ENCODE measurements at places on chromosomes 13 and 19.

DNA sequence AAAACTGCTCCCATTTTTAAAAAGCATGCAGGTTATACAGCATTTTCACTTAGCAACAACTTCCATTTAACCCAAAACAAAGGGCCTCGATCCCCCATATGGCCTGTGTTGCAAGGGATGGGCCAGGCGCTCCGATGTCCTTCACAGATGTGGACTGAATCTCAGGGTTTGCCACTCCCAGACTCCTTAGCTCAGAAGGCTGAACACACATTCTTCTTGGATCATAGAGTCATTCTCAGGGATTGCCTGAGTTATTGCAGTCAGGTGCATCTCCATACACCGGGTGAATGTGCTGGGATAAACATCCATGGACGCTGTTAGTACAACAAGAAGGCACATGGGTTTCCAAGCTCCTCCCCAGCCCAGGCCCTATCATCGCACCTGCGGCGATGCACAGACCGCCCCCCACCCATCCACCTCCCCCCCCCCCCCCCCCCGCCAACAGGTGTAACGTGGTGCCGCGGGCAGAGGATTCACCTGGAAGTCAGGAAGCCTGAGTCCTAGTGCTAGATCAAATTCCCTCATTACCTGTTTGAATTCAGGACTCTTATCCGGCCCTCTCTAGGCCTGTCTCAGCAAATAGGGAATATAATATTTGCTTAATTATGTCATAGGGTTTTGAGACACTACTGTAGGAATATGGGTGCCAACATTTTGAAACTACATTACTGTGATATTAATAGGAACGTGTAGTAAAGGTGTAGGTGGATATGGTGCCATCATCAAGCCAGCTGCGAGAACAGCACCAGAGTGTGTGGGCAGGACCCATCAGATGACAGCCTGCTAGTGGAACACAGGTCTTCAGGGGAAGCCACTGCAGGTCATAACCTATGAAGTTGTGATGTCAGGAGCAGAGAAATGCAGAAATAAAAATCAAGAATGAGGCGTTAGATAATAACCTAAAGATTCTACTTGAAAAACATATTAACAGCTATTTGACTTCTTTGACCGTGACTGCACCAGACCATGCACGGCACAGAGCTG lies 110.9 kb downstream of the SACS start:
- no peak for DNase-seq

GRCh38 chr19:40982594-40983101 lies 8.4 kb upstream of the CYP2B6 start:
- no peak for DNase-seq

- no peak for DNase-seq
Measured at GRCh38 chr13:52921194-52921593, 72.8 kb upstream of the PCDH8 start.

DNA sequence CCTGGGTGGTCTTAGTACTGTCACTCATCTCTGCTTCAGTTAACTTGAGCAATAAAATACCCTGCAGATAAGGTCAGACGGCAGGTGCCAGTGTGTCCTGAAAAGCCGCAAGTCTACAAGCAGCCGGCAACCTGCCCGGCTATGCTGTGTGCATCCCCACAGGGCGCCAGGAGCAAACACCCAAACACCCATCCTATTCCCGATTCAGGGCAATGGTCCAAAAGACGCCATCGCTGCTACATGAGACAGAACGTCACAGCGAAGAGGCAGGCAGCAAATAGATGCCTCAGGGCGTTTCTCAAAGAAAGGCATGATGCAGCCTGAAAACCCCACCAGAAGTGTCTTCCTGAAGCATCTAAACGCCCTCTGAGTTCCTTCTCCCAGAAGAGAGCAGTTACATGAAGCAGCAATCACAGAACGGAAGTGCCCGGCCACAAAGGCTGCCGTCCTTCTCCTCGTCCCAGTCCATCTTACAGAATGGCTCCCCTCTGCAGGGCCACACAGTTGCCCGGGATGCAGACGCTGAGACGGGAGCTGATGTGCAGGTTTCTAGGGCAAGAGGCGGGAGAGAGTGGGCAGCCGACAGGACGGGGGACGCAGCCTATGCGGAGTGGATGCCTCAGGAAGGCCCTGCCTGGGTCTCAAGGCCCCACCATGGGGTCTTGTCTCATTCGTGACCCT lies 35.1 kb downstream of the RASA3 start:
- DNase-seq: no peak

- peak; percentile 42 for DNase-seq
Measured at GRCh38 chr13:113786262-113786841, 27.3 kb downstream of the TMEM255B start.

GRCh38 chr19:48997972-48998371 lies 4.3 kb downstream of the RUVBL2 start:
- DNase-seq: no peak

DNA sequence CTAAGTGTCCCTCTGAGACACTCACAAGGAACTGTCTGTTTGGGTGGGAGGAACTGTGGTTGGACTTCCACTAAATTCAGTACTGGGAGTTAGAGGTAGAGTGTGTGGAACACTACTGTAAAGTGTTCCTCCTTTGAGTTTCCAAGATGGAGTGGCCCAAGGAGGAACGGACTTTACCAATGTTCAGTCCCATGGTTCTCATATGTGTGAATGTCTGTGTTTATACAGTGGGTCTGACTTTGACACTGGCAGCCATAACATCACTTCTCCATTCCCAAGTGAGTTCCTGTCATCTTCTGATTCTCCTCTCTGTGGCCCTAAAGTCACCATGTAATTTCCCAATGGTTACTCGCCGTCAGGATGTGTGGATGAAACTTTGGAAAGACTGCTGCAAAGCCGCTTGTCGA lies 136.8 kb upstream of the SERP2 start:
- DNase-seq: no peak

DNA sequence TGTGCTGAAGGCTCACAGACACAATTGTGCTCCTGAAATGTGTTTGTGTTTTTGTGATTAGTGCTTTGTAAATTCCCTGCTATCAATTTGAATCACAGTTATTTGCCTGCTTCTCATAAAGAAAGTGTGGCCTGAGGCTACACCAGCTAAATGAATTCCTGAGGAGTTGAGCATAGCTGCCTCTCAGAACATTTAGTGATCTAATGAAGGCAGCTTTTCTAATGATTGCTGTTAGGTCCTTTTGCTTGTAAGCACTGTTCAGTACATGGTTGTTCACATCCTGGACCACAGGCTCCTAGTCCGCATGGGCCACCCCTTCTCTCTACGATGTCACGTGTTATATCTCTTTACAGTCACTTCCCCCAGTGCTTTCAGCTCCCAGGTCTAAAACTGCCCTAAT lies 238.2 kb downstream of the B3GLCT start:
- DNase-seq: no peak

DNA sequence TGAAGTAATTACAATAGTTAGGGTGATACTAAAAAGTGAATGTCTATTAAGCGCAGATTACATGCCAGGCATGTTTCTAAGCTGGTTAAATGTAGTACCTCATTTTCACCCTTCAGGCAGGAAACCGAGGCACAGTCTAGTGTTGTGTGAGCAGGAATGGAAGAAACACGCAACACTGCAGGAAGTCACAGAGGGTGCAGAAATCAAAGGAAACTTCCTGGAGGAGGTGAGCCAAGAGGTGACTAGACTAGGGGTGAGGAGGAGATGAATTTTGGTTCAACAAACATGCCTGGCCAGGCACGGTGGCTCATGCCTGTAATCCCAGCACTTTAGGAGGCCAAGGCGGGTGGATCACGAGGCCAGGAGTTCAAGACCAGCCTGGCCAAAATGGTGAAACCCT lies 41.8 kb downstream of the ZNF473 start:
- no peak for DNase-seq

DNA sequence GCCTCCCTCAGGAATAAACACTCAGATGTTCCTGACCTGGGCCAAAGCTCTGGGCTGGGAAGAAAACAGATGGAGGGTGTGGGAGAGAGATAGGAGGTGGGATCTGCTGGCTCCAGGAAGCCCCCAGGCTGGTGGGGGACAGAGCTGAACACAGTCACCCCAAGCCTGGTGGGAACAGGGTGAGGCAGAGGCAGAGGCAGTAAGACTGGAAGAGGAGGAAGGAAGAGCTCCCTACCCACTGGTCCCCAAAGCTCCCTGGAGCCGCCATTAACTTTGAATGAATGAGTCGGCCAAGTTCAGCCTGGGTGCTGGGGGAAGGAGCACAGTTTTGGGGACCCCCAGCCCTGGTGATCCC lies 801 bp upstream of the KCNN1 start:
- no peak for DNase-seq

- DNase-seq: no peak
Measured at GRCh38 chr19:17376935-17377600, at the start of gene PLVAP. PLVAP (minus strand) TSS chr19:17377342; CDS start chr19:17377288, 54 bp downstream.

DNA sequence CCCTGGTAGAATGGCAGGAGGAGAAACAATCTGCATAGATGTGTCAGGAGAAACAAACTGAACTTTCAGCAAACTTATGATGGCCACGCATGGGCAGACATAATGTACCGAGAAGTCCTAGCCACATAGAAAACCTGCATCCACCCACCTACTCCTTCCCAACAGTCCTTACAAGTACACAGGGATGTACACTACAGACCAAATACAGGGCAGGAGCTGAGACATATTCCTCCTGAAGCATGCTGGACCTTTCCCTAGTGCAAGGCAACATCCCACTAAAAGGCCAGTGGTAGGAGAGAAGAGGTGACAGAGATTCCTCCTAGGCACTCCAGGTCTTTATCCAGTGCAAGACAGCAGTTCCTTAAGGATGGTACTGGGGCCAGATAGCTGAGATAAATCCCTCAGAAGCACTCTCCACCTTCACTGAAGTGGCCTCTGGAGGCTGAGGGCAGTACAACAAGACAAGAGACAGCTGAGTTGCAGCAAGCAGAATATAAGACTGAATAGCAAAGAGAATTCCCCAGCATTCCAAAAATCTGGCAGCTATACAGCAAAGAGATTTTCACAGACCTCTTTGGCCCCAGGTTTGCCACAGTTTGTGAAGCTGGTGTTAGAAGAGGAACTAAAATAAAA lies 18.3 kb downstream of the VWA8 start:
- no peak for DNase-seq

DNA sequence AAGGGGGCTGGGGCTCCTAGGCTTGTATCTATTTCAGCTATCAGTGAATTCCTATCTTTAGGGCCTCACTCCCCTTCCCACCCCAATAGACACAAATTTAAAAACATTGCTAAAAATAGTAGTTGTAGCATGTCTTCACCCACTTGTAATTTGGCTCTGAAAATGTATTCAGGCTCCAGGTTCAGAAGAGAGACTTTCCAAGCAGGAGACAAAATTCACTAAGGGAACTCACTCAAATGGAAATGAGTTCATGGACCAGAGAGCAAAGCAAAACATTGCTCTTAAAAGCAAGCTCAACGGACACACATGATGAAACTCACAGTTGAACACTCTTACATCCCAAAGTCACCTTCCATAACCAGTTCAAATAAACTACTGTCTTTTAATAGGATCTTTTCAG lies 36.8 kb downstream of the PHF11 start:
- DNase-seq: no peak

DNA sequence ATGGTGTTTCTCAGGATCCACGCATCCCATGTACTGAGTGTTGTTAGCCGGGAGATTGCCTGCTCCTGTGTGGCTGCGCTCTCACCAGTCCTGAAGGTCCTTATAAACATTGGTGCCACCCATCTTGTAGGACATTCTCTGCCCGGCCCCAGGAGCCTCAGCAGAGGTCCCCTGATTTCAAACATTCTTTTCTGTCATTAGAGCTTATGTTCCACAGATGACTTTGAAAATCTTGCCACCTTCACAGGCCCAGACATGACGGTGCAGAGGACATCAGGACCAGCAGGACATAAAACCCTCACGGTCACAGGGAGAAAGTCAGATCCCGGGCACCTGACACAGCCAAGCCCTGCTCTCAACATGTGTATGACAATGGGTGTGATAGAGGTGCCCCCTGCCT lies 33.2 kb upstream of the PEPD start:
- no peak for DNase-seq

GRCh38 chr13:95418946-95419345 lies 117.7 kb upstream of the ABCC4 start:
- DNase-seq: no peak

- DNase-seq: peak; percentile 84
Measured at GRCh38 chr19:41887711-41888382, 4.9 kb downstream of the ARHGEF1 start.

- DNase-seq: no peak
Measured at GRCh38 chr13:113852536-113853517, 11.0 kb downstream of the GAS6 start.

GRCh38 chr13:57633950-57634838 lies 2.6 kb downstream of the PCDH17 start:
- no peak for DNase-seq

- DNase-seq: no peak
Measured at GRCh38 chr19:58345558-58345957, 7.7 kb downstream of the A1BG start.

Measured in T1000 (cell line).